Stimulated activated CD4-positive, alpha-beta T cell treated with anti-CD3 and anti-CD28 coated beads, Interleukin-12 subunit alpha, Interleukin-12 subunit beta, amount 100 ng/mL, for 4 hours (primary cell): ENCODE measurements at places on chromosomes 16 and 17.

DNA sequence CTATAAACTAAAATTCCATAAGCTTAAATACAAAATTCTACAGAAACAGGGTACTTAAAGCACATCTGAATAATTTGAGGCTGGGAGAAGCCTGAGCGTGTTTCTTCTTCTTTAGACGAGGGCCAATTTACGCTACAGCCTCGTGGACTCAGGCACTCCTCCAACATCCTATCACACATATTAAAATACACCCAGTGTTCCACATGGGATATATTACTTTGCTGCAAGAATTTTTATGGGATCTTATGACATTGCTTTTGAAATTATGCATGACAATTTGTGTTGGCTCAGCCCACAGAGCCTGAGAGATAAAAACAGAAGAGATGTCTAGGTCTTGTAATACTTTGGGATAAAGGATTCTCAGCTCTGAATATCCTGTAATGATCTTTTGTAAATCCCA is 3.5 kb upstream of the TANGO6 start:
- DNase-seq: no peak

DNA sequence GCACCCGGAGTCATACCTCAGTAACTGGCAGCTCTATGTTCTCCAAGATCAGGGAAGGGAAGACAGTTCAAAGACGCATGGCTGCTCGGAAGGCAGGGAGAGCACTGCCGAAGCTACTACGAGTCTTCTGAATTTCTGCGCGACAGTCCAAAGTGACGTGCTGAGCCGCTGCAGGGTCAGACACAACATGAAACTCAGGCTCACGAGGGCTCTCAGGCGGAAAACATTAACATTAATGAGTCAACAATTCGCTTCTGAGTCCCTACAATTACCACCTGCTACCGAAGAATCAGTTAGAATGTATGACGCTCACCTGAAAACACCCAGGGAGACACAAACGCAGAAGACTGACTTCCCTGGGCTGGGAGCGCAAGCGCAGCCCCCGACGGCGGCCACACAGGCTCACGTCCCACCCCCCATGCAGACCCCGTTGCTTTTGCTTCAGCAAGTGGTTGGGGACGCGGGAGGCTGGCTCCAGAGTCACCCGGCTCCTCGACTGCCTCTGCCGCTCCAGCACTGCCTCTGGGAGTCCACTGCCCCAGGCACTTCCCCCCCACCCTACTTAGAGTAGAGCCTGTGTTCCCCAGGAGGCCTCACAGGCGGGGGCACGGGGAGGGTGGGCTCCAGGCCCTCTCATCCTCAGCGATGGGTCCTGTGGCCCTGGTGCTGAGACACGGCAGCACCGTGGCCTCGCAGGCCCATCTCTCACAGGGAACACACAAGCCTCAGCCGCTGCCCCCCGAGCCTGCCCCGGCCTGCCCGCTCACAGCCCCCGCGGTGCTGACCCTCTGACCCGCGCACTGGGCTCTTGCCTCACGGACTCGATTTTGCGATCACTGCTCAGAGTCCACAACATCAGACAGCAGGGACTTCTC is 38.9 kb downstream of the LMF1 start:
- no peak for DNase-seq

DNA sequence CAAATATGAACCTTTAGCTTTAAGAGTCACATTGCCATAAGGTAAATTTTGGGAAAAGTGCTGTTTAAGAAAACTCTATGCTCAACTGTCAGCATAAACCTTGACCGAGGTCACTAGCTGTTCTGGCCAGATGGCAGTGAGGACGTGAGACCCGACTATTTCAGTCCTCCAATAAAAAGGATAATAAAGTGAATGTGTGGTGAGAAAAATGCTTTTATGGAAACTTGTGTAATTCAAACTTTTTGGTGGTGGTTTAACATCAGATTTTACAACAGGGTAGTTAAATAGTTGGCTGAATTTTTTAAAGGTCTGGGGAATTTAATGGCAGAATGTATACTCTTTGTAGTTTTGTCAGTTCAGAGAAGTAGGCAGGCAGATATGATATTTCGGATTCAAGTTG is 391.1 kb downstream of the PMP22 start:
- no peak for DNase-seq

DNA sequence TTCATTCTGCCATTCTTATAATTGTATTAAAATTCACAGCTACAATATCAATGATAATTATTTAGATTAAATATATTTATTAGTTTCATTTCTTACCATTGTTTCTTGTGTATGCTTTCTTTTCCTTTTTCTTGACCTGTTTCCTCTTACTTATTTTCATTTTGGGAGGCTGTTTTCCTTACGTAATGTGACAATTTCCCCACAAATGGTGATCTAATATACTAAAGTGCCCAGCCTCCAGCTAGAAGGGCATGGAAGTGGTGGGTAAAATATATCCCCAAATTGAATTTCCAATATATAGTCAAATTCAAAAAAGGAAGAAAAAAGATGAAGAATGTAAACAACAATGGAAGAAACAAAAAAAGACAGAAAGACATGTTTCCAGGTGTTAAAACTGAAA is 1.5 kb upstream of the ABCA6 start:
- DNase-seq: no peak

DNA sequence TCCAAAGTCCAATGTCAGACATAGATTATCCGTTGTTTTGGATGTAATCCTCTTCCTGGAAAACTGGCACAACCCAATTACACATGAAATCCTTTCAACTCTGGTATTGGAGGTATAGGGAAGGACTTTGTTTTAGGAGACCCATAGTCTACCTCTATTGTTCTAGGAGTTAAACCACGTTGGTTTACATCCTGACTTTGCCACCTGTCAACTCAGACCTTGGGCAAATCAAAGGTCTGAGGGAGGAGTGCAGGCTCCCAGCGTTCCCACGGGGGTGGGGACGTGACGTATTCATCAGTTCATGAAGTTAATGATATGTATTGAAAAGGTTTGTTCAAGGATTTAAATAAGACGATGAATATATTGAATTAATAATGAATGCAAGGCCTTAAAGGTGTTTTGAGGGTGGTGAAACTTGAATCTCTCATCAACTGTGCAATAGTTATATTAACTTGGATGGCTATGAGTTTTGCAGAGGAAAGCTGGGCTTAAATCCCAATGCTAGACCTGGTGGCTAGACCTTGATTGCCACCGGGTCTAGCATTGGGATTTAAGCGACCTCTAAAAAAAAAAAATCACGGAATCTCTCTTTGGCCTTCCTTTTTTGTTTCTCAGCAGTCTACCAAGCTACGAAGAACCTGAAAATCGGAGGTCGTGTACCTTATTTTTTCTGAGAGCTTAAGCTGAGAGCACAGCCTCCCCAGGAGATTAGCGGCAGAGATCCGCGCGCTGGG is 744 bp upstream of the NF1 start:
- DNase-seq: no peak

DNA sequence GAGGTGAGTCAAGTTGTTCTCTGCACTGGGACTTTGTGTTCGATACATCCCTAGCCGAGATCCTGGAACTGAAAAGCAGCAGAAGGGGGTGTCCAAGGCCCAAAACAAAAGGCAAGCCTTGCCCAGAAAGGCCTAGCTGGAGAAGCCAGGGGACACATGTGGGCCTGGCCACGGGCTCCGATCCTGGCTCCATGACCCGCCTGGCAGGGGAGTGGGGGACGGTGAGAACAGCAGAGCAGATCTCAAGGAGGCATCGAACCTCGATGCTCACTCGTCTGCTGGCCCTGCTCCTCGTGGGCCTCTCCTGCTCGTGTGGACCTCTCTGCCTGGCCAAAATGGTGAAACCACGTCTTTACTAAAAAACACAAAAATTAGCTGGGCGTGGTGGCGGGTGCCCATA is 8.9 kb downstream of the CCNF start:
- DNase-seq: no peak

- DNase-seq: no peak
Observed at GRCh38 chr16:57890752-57891111, 80.2 kb downstream of the CNGB1 start.

DNA sequence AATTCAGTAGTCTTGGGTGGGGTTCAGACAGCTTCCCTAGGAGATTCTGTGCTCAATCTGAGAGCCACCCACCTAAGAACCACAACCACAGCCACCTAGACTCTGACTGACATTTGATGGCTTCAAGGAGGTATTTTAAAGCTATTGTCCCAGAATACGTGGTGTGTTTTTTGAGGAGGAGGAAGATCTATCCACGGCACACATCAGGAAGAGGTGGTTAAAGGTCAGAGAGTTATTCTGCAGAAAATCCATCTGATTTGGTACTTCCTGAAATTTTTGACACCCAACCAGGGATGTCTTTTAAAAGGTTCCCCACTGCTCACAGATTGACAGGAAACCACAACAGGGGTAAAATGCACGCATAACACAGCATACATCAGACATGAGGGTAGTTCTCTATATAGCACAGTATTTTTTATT is 25.1 kb downstream of the SMARCE1 start:
- no peak for DNase-seq

DNA sequence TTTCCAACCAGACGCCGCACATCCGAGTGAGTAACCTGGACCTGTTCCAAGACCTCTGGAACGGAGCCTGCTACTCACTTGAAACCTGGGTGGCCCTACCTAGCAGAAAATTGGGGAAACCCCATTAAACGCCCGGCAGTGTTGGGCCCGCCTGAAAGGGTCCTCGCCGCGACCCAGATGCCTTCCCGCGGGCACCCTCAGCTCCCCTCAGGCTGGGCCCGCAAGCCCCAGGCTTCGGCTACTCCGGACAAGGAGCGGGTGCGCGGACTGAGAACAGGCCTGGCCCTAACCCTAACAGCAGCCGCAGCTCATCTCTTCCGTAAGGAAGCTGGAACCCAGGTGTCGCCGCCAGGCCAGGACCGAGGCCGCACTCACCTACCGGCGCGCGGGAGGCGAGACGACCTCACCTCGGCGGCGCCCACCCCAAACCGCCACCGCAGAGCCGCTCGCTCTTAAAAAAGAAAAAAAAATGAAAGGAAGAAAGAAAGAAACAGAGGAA is 344 bp downstream of the PSME3IP1 start:
- no peak for DNase-seq

DNA sequence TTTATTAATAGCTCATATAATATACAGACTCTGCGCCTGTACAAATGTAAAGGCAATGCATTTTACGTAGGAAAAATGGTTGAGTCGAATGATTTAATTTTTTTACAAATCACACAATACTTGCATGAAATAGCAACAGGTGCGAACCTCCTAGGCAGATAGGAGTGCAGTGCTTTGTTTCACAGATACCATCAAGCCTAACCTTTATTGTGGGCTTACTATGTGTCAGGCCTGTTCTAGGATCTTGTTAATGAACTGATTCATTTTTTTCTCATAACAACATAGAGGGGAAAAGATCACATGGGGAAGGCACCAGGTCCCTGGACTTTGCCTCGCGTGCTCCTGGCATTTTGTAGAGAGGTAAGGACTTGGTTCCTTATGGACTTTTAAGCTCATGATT is 107.8 kb downstream of the PRKCB start:
- no peak for DNase-seq

GRCh38 chr16:14172200-14172809 is 101.2 kb downstream of the MRTFB start:
- no peak for DNase-seq

DNA sequence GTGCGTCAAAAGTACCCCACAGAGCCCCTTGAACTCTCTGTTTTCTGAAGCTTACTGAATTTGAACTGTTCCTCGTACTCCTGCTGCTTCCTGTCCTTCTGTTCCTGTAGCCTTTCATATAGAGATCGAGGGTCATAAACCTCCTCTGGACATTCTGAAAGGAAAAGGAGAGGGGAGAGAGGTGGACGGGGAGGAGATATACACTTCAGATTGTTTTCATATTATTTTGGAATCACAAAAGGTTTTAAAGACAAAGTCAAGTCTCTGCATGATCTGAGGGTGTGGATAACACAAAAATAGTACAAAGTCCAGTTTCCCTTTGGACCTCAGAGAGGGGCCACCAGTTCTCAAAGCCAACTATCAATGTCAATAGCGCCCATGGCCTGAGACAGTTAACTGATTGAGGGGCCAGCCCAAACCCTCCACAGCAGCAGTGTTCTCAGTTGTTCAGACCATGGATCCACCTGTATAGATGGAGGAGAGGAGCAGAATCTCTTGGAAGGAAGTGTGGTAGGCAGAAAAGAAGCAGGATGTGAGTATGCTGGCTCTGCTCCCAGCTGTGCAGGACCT is 13.0 kb downstream of the PSME3IP1 start:
- no peak for DNase-seq

- no peak for DNase-seq
Observed at GRCh38 chr17:51725185-51725584, 433.3 kb downstream of the CA10 start.

GRCh38 chr16:2842340-2843000 is 12.4 kb downstream of the ZG16B start:
- DNase-seq: peak; percentile 79

- no peak for DNase-seq
Observed at GRCh38 chr17:51645056-51645455, 384.7 kb downstream of the UTP18 start.
